Activated CD4-positive, alpha-beta T cell treated with anti-CD3 and anti-CD28 coated beads for 48 hours (primary cell): ENCODE measurements at places on chromosomes 6 and 20.

DNA sequence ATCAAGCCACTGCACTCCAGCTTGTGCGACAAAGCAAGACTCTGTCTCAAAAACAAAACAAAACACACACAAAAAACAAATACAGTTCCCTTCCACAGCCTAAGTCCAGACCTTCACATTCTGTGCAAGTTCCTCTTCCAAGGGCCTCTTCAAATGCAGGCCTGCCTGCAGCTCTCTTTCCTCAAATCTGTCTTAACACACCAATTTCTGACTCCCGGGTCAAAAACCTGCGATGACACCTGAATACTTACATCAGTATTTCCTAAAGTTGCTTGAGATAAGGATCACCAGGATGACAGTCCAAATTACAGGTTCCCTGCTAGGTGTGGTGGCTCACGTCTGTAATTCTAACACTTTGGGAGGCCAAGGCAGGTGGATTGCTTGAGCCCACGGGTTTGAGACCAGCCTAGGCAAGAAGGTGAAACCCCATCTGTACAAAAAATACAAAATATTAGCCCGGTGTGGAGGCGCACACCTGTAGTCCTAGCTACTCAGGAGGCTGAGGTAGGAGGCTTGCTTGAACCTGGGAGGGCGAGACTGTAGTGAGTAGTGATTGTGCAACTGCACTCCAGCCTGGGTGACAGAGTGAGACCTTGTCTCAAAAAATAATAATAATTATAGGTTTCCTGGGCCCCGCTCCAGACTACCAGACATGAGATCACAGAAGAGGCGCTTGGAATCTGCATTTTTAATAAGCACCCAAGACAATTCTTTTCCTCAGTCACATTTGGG, 8.8 kb upstream of the PARD6B start:
- DNase-seq, result no peak

- no peak for DNase-seq
Observed at GRCh38 chr6:106488494-106489370, 128.2 kb downstream of the CRYBG1 start.

- no peak for DNase-seq
Observed at GRCh38 chr6:132287101-132287500, 114.2 kb downstream of the MOXD1 start.

GRCh38 chr6:45640081-45640491, 262.4 kb upstream of the SUPT3H start:
- DNase-seq, result no peak

GRCh38 chr20:42361402-42361970, 743.3 kb upstream of the CHD6 start:
- DNase-seq, result no peak

- no peak for DNase-seq
Observed at GRCh38 chr6:110620065-110620464, 143.7 kb upstream of the SLC22A16 start.

DNA sequence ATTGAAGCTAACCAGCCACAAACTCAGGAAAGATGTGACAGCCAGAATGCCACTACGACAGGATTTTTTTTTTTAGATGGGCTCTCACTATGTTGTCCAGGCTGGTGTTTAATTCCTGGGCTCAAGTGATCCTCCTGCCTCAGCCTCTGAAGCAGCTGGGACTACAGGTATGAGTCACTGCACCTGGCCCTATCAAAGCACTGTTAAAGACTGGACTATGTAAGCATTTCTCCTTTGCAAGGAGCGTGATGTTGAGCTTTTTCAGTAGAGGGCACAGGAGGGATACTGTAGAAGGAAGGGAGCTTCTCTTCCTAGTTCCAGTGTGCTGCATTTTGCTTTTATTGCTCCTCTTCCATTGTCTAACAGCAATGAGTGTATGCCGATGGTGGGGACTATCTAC, 35.8 kb downstream of the ZBTB9 start:
- no peak for DNase-seq

DNA sequence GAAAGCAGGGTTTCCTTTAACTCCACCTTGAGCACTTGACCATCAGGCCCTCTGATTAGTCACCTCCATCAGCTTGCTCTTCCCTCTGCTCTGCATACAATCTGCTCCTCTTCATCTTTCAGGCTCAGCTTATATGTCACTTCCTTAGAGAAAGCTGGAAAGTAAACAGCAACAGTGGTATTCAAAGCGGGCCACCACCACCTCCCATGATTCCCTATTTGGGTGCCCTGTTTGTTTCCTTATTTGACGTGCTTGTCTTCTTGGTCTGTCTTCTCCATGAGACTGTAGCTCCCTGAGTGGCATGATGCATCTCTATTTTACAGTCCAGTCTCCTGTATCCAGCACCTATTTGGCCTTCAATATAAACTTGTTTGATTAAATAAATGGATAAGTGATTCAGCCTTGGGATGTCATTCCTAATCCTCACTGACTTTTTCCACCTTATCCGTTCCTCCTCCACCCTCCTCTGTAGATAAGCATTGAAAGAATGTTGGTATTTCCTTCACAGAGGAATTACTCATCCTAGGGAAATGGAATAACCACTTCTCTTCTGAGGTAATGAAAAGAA, 102.8 kb upstream of the SGK1 start:
- DNase-seq, result no peak
